ENCODE measurements at places on chromosomes 2 and 18.

DNA sequence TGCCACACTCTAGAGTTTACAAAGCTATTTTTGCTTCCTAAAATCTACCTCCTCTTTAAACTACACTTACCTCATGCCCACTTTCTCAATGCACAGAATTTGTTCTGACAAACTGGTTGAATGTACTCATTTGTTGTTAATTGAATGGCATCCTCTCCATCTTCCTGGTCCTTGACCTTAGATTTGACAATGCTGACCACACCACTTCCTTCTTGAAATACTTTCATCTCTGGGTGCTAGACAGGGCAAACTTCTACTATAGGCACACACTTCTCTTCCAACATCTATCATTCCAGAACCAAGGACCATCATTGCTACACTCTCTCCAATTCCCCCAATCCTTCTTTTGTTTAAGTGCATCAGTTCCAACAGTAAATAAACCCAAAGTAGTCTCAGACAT lies 22.3 kb downstream of the ARL5A start:
- no peak for ATAC-seq

- ATAC-seq: no peak
Observed at GRCh38 chr2:4898706-4899105, 793.5 kb upstream of the SOX11 start.

DNA sequence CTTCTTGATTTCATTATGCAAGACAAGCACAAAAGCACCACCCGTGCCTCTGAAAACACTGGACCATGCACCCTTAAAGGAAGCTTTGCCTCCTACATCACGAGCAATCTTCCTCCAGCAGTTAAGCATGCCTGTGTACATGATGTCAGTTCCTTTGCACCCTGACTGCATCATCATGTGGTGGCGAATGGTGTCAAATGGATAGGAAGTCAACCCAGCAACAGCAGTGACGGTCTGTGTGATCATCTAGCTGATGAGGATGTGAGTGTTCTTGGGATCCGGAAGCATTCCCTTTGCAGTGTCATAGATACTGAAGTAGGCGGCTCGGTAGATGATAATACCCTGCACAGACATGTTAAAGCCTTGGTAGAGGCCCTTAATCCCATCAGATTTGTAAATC lies 240.7 kb upstream of the FAM98A start:
- ATAC-seq: no peak

- peak; percentile 55 for ATAC-seq
Observed at GRCh38 chr2:29114946-29115609, at the start of gene CLIP4. TSS of gene CLIP4 (plus strand) at chr2:29115415. CDS start at chr2:29121389, 5,974 bp downstream.

- ATAC-seq: no peak
Observed at GRCh38 chr18:39591649-39592048, 2026.1 kb upstream of the CELF4 start.

GRCh38 chr2:232571026-232571474 lies 20.6 kb downstream of the EIF4E2 start:
- no peak for ATAC-seq

DNA sequence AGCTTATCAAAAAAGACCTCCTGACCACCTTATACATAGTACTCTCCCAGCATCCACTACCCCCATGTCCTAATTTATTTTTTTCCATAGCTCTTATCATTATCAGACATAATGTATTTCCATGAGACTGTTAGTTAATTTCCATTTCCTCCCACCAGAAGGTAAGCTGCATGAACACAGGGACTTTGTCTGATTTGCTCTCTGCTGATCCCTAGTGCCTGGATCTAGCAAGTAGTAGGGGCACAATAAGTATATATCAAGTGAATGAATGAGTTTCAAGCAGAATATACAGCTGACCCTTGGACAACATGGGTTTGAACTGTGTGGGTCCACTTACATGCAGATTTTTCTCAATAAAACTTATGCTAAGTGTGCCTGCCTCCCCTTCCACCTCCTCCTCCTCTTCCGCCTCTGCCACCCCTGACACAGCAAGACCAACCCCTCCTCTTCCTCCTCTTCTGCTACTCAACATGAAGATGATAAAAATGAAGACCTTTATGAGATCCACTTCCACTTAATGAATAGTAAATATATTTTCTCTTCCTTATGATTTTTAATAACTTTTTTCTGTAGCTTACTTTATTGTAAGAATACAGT lies 53.8 kb downstream of the CTAGE1 start:
- ATAC-seq: no peak

GRCh38 chr2:127415593-127416505 lies 2.4 kb upstream of the PROC start:
- peak; percentile 92 for ATAC-seq

DNA sequence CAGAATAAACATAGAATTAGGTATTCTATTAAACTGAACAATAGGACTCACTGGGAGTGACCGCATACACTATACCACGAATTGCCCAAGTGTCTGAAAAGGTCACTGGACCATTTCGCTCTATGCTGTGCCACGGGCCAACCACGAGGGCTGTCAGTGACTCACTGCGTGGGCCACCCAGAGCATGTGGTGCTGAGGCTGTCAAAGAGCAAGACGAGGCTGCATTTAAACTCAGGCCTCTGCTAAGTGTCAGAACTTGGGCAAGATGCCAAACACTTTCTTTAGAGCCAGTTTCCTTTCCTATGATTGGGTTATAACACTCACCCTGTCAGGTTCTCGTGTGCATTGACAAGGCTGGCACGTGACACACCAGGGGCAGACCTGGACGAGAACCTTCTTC lies 97.5 kb downstream of the SH3YL1 start:
- peak; percentile 38 for ATAC-seq

DNA sequence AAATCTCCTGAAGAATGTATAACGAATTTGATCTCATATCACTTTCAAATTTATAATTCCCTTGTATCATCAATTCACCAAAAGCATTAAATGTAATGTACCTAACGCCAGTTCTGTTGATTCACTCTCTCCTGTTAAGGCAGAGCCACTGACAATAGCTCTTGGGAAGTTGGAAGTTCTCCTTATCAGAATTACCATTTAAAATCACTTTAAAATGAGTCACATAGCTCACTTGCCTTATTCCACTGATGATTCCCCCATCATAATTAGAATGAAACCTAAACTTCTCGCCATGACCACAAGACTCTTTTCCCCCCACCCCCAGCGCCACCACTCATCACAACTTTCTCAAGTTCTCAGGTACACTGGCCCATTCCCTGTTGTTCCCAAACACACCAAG lies 117.1 kb downstream of the PID1 start:
- ATAC-seq: no peak

DNA sequence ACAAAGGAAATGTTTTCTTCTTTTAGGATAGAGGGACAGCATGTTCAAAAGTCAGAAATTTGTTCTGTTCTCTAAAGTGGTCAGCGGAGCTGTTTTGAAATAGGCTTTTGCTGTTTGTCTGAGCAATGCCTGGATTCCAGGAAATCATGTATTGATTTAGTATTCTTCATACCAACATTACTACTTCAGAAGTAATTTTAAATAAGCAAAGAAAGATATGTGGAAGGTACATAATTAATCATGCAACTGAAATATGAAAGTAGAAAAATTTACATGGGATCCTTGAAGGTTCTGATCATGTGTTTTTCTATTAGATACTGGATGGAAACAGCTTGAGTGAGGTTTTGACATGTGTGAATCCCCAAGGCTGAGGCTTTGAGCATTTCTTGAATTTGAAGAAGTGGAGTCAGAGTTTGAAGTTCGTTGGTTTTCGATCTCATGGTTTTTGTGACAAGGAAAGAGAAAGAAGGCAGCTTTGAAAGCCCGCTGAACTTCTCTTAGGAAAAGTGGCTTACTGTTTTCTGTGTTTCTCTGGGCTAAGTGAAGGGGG lies 220.0 kb downstream of the LDLRAD4 start:
- ATAC-seq: peak; percentile 48

GRCh38 chr2:241852981-241853631 lies 5.6 kb downstream of the PDCD1 start:
- no peak for ATAC-seq

- ATAC-seq: no peak
Observed at GRCh38 chr2:102514061-102514785, 41.2 kb downstream of the SLC9A4 start.

DNA sequence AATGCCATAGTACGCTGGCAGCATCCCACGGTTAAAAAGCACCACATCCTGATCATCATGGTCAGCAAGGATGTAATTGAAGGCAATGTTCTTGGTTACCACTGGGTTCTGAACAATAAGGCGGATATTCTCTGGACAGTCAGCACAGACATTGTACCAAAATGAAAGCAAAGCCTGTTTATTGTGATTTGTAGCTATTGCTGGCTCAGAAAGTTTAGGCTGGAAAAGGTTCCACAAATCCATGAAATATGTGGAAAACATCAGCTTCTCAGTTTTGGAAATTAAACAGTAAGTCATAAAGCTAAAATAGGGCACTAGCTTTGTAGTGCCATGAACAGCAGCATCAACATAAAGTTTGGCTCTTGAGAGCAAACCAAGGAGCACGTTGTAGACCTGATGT lies 52.2 kb downstream of the C2orf74 start:
- no peak for ATAC-seq

DNA sequence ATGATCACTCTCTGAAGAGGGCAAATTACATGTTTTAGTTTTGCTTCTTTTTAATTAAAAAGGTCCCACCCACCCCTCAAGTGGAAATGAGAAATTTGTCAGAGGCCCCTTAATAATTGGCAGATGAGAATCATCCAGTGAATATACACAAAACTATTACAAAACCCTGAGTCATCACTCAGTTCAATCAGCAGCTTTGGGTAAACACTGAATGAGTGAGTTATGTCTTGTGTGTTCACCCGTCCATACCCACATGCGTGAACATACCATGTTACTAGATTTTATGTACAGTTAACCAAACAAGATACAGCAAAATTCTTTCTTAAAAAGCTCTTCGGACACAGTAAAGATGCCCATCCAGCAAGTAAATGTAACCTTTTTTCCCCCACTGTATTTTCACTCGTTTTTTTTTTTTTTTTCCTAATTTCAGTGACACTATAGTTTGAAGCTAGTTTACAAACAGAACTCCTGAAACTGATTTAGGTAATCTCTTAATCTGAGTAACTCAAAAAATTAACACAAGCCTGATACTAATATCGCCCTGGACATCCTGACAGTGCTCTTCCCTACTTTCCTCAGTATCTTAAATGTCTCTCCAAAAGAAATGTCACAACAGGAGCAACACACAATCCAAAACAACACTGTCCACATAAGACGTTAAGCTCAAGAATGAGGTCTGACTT lies 1.4 kb downstream of the PSME4 start:
- peak; percentile 61 for ATAC-seq

- no peak for ATAC-seq
Observed at GRCh38 chr2:30803281-30803680, 4.0 kb downstream of the CAPN13 start.

GRCh38 chr2:140356697-140357096 lies 1576.5 kb upstream of the NXPH2 start:
- ATAC-seq: no peak

DNA sequence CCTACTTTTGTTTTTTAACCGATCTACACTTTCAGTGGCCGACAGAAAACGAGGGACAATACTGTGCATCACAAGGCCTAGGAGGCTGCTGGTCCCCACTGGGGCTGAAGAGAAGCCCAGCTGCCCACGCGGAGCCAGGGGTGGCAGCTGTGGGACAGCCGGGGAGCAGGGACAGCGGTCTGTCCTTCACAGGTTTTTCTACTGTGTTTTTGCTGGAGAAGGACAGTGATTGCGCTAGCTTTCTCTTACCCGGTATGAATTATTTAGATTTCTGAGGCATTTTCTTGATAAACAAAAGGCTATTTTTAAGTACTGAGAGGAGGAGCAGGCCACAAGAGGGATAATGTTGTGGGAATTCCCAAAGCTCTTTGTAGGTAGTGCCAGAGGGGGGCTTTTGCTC lies 219.8 kb downstream of the ATAD2B start:
- ATAC-seq: no peak

- no peak for ATAC-seq
Observed at GRCh38 chr18:68942230-68942629, 144.3 kb downstream of the CCDC102B start.

DNA sequence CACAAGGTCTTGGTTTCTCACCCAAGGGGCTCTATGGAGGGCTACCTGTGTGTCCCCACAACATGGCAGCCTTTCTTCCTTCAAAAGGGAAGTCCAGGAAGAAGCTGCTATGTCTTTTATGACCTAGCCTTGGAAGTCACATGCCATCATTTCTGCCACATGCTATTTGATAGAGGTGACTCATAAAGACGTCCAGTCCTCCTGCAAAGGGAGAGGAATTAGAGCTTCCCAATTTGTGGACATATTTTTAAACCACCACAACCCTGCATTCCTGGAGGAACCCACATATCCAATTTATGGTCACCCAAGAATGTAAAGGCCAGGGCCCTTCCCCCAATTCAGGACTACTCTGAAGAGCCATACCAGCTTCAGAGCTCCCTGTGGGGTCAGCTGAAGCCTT lies 246.2 kb downstream of the CYP26B1 start:
- no peak for ATAC-seq

GRCh38 chr2:222652491-222653255 lies 3.2 kb downstream of the FARSB start:
- ATAC-seq: peak; percentile 51

DNA sequence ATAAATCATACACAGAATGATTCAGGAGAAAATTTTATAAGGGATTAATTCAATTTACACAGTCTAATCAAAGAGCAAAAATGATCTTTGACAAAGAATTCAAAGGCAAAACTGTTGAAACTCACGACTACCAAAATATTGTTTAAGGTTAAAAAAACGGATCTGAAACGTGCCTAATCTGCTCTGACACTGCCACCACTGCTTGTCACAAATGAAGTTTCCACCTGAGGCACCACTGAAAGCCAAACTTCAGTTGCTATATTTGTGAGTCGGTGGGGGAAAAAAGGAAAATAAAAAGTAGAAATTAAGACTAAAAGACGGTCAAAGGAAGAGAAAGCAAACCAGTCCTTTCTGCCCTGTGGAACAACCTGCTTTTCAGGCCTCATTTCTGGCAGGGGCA lies 140.6 kb upstream of the DNMT3A start:
- ATAC-seq: no peak

- peak; percentile 40 for ATAC-seq
Observed at GRCh38 chr18:60053747-60054304, 154.0 kb downstream of the PMAIP1 start.

- ATAC-seq: no peak
Observed at GRCh38 chr18:46040747-46041104, 31.3 kb downstream of the PSTPIP2 start.

GRCh38 chr2:183069174-183069573 lies 9.4 kb upstream of the DUSP19 start:
- ATAC-seq: no peak

GRCh38 chr2:138421315-138421970 lies 80.1 kb upstream of the SPOPL start:
- ATAC-seq: no peak

DNA sequence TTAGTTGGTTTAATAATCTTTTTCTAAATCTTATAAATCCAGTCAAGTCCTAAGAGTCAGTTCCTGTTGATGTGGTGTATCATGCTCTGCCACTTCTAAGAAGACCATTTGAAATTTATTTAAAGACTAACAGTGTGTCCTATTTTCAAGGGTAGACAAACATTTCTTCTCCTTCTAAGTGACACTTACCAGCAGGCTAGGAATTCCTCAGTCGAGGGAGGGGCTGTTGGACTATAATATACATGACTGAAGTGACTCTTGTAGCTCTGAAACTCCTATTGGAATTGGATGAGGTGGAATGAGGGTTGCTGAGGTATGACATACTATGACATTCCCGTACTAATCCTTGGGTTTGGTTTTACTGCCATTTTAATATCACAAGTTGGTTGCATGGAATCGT lies 30.6 kb downstream of the ITGB6 start:
- ATAC-seq: no peak

Measured in activated T-helper 17 cell treated with anti-CD3 and anti-CD28 coated beads, Interleukin-2, amount 50 U/mL, for 72 hours (primary cell).